Activated T-cell treated with anti-CD3 and anti-CD28 coated beads for 1 hour (primary cell): ENCODE measurements at places on chromosomes 7 and 10.

DNA sequence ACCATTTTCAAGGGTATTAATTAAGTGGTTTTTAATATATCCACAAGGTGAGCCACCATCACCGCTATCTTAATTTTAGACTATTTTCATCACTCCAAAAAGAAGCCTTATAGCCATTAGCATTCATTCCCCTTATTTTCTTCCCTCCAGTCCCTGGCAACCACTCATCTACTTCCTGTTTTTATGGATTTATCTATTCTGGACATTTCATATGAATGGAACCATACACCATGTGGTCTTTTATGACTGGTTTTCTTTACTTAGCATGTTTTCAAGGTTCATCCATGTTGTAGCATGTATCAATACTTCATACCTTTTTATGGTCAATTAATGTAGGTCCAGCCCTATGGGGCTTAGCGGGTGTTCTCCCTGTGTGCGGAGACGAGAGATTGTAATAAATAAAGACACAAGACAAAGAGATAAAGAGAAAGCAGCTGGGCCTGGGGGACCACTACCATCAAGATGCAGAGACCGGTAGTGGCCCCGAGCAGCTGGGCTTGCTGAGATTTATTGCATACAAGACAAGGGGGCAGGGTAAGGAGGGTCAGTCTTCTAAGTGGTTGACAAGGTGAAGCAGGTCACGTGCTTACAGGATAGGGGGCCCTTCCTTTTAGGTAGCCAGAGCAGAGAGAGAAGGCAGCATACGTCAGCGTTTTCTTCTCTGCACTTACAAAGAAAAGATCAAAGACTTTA is 14.6 kb downstream of the WBP1L start:
- no peak for DNase-seq

- no peak for DNase-seq
Observed at GRCh38 chr10:32390193-32390592, 43.2 kb upstream of the EPC1 start.

DNA sequence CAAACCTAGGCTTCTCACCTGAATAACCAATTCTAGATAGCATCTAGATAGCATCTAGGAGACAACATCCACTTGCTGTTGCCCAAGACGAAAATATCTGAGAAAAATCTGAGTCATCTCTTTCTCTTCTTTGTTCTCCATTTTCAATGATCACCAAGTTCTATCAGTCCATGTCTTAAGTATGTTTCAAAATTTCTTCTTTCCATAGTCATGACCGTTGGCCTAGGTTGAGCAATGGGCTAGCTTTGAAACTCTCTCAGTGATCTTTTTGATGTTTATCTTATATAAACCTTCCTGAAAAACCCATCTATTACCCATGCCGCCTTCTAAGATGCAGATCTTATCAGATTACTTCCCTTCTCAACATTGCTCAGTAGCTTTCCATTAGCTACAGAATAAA is 23.4 kb upstream of the CASD1 start:
- no peak for DNase-seq

GRCh38 chr7:106313456-106313901 is 28.7 kb upstream of the NAMPT start:
- DNase-seq: no peak

- DNase-seq: no peak
Observed at GRCh38 chr10:60463746-60464145, 74.1 kb upstream of the ANK3 start.

- no peak for DNase-seq
Observed at GRCh38 chr10:3995302-3996210, 210.5 kb upstream of the KLF6 start.

GRCh38 chr10:132385389-132385667 is 11.7 kb upstream of the PWWP2B start:
- DNase-seq: no peak

- no peak for DNase-seq
Observed at GRCh38 chr10:126569513-126570244, 100.8 kb downstream of the C10orf90 start.

DNA sequence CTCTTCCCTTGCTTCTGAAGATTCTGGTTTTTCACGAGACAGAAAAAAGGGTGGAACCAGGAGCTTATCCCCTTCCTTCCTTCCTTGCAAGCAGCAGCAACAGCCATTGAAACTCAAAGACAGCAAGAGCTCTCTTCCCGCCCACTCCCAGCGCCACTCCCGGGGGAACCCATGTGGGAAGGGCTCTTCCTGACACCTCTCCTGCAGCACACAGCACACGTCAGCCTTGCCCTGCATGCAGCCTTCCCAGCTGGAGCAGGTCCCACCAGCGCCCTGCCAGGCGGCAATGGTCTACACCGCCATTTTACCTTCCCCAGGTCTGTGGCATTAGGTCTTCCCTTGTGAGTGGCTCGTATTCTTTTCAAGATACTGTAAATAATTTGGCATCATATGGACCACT is 161.8 kb downstream of the MGMT start:
- DNase-seq: no peak

- DNase-seq: no peak
Observed at GRCh38 chr7:114363292-114363691, 51.3 kb upstream of the FOXP2 start.

GRCh38 chr7:129072479-129073011 is 17.6 kb upstream of the TNPO3 start:
- no peak for DNase-seq

DNA sequence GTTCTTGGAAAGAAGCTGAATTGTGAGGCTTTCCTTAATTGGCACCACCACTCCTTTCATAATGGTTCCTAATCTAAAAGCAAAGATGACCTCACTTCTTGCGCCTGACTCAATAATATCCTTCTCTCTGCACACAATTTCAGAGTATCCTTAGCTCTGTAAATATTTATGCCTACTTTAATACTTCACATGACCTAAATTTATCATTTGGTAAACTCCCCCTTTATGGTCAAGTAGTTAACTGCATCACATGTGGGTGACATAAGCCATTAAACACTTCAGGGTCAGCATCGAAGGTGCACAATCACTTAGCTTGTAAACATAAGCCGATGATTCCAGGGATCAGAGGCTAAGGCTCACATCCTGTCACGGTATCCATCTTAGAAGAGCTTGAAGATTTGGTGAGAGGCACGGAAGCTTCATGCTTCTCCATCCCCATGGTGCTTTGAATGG is 7.3 kb upstream of the RHOBTB1 start:
- DNase-seq: no peak

DNA sequence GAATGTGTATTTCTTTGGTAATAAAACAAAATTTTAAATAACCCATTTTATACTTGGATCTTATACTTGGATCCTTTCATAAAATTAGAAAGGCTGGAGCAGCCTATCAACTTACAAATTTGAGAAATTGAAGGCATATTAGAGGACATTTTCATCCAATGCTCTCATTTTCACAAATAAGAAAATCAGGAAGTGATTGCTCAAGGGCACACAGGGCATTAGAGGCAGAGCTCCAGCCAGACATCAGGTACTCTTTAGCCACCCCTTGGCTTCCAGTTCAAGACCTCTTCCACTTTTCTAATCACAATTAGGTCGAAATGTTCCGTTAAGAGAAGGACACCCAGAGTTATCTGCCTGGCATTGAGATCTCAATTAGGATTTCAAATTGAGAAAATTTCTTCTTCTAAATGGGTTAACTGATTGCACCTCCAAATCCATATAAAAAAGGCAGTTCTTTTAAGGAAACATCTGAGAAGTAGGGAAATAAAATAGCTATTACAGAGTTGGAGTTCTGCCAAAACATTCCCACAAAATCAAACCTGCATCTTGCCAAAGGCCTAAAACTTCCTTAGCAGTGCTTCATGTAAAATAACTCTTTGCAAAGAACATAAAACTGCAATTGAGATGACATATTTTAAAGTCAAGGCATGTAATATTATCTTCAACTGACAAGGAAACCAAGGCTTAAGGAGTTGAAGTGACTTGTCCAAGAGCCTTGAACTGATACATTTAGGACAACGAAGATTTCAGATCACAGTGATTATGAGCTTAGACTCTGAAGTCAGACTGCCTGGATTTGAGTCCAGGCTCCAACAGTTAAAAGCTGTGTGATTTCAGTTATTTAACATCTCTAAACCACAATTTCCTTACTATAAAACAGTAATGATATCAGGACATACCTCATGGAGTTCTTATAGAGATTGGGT is 2.4 kb downstream of the ACTA2 start:
- no peak for DNase-seq

DNA sequence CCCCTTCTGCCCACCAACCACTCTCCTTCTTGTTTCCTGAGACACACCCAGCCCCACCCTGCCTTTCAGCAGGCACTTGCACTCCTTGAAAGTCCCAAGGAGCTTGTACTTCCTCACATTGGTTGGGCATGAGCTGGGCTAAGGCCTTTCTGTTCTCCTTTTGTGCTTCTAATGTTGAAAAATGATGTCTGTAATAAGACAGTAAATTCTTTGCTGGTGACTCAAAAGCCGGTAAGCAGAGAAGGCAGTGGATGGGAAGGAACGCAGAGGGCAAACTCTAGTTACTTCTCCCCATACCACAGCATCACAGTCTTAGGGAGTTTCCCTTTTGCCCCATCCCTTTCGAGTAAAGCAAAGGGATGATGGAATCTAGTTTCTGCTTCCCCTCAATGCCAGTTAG is 185.6 kb downstream of the PLXNA4 start:
- no peak for DNase-seq

DNA sequence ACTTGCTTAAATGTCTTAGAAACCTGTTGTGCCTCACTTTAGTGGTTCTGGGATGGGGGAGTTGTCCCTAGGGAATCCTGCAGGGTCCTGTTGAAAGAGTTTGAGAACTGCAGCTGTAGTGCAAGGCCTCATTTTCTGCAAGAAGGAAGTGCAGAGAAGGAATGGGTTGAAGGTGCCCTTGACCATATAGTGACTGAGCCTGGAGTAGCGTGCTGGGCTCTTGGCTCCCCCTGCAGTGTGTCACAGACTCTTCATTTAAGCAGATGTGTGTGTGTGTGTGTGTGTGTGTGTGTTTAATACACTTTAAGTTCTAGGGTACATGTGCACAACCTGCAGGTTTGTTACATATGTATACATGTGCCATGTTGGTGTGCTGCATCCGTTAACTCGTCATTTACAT is 92.2 kb downstream of the GRK5 start:
- no peak for DNase-seq

DNA sequence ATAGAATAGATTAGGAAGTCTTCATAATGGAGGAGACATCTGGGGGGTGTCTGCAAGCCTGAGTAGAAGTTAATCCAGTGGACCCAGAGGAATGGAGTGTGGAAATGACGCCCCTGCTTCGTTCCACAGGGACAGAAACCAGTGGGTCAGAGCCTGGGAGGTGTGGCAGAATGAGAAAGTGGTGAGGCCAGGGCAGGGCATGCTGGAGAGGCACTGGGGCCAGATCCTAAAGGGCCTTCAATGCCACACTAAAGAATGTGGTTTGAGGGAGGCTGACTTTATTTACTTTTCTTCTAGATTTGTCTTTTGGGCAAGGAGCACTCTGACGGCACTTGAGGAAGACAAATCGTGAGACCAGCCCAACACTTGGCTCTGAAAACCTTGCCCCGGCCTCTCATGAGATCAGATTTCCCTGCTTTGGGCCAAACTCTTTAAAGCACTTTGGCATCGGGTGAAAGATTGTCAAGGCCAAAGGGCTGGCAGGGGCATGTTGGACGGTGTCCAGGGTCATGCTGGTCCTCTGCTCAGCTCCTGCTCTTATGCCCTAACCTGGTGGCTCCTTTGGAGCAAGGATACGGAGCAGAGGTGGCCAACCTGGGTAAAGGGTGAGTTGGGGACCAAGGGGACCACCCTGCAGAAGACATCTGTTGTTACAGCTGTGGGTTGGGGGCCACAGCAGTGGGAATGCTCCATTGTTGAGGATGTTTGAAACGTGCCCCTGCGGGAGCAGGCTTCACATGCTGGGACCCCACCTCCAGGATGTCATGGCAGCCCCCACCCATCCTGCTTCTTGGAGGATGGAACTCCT is 157.0 kb upstream of the ZMIZ1 start:
- no peak for DNase-seq

- DNase-seq: no peak
Observed at GRCh38 chr7:101319401-101319800, 2.2 kb downstream of the IFT22 start.

GRCh38 chr7:6197801-6198551 is 74.4 kb downstream of the CYTH3 start:
- DNase-seq: no peak

- no peak for DNase-seq
Observed at GRCh38 chr10:51302316-51302715, 228.0 kb downstream of the PRKG1 start.

- no peak for DNase-seq
Observed at GRCh38 chr10:24889639-24890038, 62.8 kb downstream of the PRTFDC1 start.

DNA sequence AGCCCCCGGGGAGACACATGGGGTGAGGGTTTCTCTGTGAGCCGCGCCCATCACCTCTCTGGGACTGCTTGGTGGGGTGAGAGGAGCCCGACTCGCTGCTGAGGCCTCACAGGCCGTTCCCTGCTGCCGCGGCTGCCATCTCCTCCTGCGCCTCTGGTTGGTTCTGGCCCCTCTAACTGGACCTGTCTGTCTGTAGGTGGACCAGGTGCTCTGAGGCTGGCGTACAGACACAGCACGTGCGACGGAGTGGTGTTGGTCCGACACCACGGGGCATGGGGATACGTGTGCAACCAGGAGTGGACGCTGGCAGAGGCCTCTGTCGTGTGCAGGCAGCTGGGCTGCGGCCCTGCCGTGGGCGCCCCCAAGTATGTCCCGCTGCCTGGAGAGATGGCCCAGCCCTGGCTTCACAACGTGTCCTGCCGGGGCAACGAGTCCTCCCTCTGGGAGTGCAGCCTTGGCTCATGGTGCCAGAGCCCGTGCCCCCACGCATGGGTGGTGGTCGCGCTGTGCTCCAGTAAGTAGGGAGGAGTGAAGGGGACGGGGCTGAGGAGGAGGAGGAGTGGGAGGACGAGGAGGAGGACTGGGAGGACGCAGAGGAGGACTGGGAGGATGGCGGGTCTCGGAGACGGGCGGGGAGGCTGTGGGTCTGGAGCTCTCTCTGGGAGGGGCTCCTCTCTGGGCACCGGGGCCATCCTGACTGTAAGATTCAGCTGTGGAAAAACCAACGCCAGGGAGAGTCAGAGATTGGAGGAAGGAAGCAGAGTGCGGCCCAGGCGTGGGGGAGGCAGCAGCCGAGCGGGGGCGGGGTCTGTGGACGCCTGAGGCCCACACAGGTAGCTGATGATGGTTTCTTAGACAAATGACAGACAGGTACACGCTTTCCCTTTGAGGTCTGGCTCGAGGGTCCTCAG is 2.6 kb downstream of the SCART1 start:
- DNase-seq: no peak
